ENCODE measurements at places on chromosomes 4 and X.

GRCh38 chr4:61440321-61440720 is 240.2 kb downstream of the ADGRL3 start:
- no peak for DNase-seq

- DNase-seq: no peak
Measured at GRCh38 chrX:16573781-16574180, 76.2 kb upstream of the S100G start.

GRCh38 chr4:1126506-1126905 is 13.1 kb upstream of the RNF212 start:
- DNase-seq: no peak

- DNase-seq: no peak
Measured at GRCh38 chr4:15504041-15504440, 34.4 kb downstream of the CC2D2A start.
